Stimulated activated CD4-positive, alpha-beta T cell treated with anti-CD3 and anti-CD28 coated beads, Interleukin-15, amount 100 ng/mL, for 1 hour (primary cell): ENCODE measurements at places on chromosomes 2 and 18.

GRCh38 chr2:158297606-158298005 is 158.9 kb downstream of the CCDC148 start:
- no peak for DNase-seq

GRCh38 chr2:100199421-100199820 is 57.0 kb upstream of the AFF3 start:
- no peak for DNase-seq

DNA sequence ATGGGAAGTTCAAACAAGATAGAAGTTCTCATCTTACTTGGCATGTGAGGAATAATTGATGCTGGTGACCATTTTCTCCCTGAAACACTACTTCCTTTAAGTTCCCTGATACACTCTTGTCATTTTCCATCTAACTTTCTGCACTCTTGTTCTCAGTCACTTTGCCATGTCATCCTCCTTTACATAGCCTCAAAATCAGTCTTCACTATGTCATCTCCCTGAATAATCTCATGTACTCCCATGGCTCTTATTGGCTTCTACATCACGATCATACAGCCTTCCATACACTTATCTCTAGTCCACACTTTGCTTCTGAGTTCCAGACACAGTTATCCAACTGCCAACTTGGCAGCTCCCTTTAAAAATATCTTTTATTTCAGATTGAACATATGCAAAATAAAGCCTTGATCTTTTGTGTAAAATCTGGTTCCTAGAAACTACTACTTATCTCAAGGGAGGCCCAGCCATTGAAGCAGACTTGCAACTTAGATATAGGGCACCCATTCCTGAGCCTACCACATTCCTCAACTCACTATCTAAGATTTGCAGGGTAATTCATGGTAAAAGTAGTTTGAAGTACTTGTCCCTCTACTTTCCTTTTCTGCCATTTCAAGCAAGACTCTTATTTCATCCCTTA is 1070.2 kb upstream of the NXPH2 start:
- DNase-seq, result no peak

DNA sequence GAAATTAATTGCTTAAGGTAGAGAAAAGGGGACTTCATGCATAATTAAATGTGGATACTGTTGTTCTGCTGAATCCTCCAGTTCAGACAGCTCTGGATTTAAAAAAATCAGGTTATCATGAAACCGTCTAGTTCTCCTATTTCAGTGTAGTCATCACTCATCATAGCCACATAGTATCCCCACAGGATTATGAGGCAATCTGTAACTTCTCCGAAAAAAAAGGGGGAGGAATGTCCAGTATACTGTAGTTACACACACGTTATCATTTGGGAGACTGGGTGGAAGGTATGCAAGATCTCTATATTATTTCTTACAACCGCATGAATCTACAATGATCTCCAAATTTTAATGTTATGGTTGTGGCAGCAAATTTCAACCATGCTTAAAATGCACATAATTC is 114.0 kb downstream of the HIBCH start:
- DNase-seq, result no peak

- no peak for DNase-seq
Observed at GRCh38 chr18:24631243-24632025, 171.0 kb downstream of the HRH4 start.

DNA sequence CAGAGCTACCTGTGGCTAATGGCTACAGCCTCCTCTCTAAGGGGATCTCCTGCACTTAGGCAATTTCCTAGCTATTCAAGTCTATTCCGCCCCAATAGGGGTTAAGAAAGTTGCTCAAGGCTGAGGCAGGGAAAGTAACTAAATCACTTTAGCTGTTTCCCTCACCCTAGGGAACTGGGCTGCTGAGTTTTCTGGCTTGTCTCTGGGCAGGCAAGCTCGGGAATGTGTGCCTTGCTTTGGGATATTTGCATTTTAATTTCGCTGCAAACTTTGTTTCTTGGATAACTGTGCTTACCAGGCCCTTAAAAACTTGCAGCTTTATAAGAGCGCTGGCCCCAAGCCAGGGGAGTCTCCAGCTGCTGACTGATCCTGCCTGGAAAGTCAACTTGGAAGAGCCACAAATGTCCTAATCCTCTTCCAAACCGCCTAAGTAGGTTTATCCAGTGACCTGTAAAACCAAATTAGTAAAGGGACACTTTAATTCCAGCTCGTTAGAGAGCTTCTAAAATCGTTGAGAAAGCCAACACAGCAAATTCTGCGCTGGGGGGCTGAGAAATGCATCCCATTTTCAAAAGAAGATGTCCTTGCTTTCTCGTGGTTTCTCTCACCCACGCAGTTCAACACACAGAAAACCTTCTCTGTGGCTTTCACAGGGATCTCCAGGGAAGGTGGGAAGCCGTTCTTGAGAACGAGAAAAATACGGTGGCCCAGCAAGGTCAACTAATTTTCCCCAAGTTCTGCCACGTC is 59.5 kb upstream of the SP3 start:
- DNase-seq, result no peak

GRCh38 chr2:100924520-100925451 is 77.3 kb upstream of the RPL31 start:
- no peak for DNase-seq

- DNase-seq, result no peak
Observed at GRCh38 chr2:16546128-16546754, 119.4 kb downstream of the CYRIA start.

DNA sequence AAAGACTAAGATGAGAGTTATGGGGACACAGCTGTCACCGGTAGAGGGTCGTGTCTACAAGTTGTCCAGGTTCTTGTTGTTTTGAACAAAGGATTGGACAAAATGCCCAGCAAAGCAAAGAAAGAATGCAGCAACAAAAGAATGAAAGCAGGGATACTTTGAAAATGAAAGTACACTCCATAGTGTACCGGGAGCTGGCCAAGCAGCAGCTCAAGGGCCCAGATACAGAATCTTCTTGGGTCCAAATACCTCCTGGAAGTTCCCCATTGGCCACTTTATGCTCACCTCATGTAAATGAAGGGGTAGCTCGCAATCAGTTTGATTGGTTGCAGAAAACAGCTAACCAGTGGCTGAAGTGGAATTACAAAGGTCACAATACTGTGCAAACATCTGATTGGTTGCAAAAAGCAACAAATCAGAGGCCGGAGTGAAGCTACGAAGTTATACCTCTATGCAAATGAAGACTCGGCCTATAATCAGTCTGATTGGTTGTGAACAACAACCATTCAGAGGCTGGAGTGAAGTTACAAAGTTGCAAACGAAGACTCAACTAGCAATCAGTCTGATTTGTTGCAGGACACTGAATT is 474.9 kb upstream of the TMEFF2 start:
- no peak for DNase-seq

DNA sequence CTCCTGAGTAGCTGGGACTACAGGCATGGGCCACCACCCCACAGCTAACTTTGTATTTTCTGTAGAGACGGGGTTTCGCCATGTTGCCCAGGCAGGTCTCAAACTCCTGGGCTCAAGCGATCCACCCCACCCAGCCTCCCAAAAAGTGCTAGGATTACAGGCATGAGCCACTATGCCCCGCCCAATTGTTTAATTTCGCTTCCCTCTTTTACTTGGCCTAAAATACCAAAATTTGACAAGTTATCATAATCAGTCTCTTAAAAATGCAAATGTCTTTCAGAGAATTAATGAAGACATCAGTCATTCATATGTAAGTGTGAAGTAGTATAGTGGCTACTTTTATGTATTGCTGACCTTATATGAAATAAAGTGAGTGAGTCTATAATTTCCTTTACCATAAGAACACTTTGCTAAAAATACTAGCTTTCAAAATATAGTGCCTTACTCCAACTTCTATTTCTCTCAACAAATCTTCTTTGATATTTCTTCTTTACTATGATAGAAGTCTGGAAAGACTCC is 9.8 kb downstream of the FBXO11 start:
- DNase-seq, result no peak

- no peak for DNase-seq
Observed at GRCh38 chr2:20019747-20020146, 7.3 kb upstream of the MATN3 start.

- DNase-seq, result no peak
Observed at GRCh38 chr2:75807992-75808391, 97.3 kb upstream of the GCFC2 start.

DNA sequence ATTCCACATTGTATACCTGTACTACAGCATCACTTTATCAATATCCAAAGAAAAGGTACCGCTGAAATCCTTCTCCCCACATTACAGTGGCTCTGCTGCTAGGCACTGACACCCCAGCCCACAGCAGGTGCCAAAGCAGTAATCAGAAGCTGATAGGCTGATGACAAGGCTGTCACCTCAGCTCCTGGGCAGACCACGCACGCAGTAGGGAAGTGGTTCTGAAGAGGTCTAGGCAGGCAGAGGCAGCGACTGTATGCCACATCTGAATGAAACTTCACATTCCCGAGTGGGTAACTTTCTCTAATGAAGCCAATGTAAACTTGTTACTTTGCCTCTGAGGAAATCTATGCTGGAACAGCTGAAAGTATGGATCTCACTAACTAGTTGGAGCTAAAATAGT is 113.0 kb downstream of the MEP1B start:
- DNase-seq, result no peak

- no peak for DNase-seq
Observed at GRCh38 chr2:224449212-224450147, 47.6 kb upstream of the FAM124B start.

DNA sequence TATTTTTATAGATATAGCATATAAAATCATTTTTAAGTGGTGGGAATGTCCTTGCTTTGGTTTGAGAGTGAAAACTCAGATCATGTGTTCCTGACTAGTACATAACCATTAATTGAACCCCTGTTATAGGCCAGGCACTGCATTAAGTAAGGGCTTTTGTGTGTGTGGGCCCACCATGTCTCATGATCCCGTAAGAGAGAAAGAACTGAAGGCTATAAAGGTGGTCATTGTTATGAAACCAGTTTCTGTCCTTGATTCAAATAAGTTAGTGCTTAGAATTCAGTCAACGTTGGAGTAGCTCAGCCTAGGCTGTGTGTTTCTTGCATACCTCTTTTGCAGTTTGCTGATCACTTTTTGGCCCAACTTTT is 91.5 kb downstream of the LIMS1 start:
- no peak for DNase-seq

GRCh38 chr2:7053650-7054265 is 136.5 kb downstream of the RNF144A start:
- DNase-seq, result no peak

DNA sequence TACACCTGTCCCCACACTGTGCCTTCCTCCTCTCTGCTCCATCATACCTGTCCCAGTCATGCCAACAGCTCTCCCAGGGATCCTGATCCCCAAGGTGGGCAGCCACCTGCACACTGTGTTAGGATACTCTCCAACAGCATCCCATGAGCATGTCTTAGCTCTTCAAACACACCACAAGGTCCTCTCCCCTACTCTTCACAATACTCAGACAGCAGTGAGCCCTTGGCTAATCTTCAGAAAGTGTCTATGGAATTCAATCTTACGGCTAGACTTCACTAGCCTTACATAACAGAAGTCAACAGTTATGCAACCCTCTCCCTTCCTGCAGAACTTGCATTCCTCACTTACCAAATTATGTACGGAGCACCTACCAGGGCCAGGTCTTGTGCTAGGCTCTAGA is 79.9 kb downstream of the MYO5B start:
- DNase-seq, result no peak

DNA sequence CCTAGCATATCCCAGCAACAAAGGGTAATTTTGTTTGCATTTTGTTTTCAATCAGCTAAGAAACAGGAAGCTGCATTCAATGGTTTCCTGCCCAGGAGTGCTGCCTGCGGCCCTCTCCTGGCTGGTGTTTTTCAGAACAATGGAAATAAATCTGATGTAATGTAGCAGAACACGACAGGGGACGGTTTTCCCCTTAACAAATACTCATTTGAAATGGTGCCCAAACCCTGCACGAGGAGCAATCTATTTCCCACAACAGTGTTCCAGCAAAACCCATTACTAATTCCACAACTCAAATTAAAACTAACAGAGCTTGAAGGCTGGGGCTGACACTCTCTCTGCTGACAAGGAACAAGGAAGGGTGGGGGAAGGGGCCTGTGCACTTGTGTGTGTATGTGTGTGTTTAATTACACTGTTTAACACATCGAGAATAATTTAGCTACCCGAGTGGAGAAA is 8.7 kb downstream of the CAPN13 start:
- DNase-seq, result no peak

- no peak for DNase-seq
Observed at GRCh38 chr2:100416397-100416934, 1.0 kb downstream of the CHST10 start.

DNA sequence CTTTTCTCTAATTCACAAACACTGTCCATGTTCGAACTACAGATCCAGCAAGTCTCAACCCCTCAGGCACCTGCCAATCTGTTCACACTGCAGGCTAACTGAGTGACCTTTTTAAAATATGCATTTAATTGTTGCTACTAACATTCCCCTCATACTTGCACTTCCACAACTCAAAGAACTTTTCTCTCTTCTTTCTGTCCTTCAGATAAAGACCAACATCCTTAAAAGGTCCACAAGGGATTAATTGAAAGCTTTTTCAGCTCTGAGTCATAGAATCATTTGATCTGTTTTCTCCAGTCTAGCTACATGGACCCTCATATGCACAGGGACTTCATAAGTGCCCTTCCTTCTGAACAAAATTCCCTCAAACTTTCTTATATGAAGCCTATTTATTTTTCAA is 1321.2 kb downstream of the DPP10 start:
- no peak for DNase-seq

DNA sequence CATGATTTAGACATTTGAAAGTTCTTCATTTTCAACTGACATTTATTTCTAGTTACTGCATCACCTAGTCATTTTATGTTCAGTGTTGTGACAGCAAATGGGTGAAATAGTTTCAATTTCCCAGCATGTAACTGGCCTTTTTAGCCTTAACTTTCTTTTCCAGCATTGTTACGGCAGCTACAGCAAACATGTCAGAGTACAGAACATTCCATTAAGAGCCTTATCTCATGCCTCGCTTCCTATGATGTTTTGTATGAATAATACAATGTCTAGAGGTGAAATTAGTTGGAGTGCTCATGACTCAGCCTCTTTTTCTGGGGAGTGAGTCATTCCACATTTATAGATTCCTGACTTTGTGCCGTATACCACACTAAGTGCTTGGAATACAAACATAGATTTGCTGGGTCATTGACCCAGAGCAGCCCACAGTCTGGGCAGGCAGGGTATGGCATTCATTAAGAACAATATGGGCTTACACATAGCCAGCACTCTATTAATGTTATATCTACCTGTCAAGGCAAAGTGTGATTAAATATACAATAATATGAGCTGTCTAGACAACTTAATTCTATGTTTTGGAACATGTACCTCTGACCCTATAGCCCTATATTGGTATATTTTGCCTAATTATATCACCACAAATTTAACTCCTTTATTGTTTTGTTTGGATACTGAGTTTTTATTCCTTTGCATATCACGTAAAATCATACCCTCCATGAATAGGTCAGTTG is 72.2 kb downstream of the MAP2 start:
- DNase-seq, result no peak
